Esophagus squamous epithelium (tissue), 5 donors: ENCODE measurements at places on chromosomes 12 and 14.

DNA sequence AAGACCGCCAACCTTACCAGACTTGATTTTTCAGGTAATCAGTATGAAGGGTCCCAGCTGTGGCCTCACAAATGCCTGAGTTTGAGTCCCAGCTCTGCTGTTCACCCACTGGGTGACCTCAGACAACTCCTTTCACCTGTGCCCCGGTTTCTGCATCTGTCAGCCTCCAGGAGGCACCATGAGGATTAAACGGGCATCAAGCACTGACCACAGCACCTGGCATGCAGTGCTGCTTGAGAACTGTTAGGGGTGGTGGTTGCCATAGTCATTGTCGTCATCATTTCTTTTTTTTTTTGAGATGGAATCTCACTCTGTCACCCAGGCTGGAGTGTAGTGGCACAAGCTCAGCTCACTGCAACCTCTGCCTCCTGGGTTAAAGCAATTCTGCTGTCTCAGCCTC is 57.9 kb downstream of the PHETA1 start:
- DNase-seq: no peak

DNA sequence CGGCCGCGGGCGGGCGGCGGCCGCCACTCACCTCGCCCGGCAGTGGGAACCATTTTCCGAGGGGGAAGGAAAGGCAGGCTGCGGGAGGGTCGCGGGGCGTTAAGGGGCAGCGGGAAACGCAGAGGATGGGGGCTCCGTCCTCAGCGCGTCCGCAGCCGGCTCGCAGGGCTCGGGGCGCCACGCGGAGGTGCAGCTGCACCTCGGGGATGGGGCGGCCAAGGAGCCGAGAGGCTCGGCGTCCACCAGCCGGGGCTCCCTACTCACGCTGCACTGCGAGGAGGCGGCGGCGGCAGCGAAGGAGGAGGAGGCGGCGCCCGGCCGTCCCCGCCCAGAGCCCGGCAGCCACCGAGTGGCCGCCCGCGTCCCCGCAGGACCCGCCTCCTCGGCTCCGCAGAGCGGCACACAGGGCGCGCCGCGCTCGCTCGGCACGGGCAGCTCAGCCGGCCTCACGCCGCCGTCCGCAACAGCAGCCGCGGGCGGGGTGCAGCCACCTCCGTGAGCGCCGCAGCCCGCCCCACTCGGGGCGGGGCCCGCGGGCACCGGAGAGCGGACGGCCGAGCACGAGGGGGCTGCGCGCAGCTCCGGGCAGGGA is at the start of gene ATP2B1:
Gene ATP2B1, minus strand, starts transcription at position 274 of the 592 bp plus-strand sequence. CDS start 52,952 bp downstream, outside the sequence.
- peak; percentile 37 for DNase-seq

- DNase-seq: no peak
Measured at GRCh38 chr14:21070083-21070609, at the start of gene ARHGEF40. Gene ARHGEF40 (plus strand): TSS chr14:21070304. CDS start chr14:21070397, 93 bp downstream.

DNA sequence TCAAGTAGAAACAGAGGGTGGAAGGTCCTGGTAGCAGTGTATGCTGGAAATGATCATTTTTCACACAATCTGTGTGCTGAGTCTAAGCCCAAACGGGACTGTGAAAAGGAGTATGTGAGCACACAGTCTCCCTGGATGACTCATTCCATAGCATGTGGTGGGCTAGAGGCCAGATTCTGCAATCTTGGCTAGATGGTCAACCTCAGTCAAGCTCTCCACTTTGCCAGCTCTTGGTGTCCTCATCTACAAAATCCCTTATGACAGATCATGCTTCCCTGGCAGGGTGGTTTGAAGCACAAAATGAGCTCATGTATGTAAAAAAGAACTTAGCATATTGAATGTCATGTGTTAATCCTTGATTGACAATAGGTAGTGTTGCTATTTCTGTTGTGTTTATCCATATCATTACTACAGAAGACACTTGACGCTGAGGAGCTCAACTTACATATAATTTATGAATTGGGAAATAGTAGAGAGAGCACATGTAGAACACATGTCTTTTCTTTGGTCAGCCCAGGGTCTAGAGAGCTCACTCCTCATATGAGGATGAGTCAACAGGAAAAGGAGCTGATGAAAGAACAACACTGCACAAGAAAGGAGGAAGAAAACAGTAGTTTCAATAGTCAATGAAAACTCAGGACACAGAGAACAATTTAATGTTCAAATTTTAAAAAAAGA is 517.5 kb downstream of the BCL11B start:
- no peak for DNase-seq
